ENCODE measurements at places on chromosomes 7 and 10.

GRCh38 chr7:30984359-30985107 lies 20.8 kb downstream of the GHRHR start:
- no peak for DNase-seq

GRCh38 chr7:132092106-132092505 lies 484.2 kb downstream of the PLXNA4 start:
- DNase-seq, result no peak

GRCh38 chr7:15099074-15099473 lies 196.5 kb upstream of the DGKB start:
- no peak for DNase-seq

DNA sequence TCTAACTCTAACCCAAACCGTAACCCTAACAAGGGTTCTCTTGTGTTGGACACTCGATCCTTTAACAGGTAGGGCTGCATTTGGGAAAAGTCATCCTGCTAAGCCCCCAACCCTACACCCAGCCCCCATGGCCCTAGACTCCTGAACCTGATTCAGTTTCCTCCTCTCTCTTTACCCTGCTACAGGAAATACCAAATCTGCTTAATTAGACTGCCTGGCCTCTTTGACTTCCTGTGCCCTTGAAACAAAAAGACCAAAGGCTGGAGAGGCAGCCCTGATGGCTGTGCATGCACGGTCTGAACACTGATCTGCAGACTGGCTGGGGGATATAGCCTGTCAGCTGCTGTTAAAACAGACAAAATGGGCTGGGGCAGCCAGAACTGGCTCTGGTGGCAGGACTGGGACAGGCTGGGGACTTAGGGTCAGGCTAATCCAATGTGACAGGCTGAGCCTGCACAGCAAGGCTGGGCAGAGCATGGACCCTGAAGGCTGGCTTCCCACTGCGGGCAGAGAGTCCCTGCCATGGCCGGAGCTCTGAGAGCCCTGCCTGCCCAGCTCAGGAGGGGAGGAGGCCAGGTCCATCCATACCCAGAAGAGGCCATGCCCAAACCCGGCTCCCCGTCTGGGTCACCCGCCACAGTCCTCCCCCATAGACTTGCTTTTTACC lies 51.0 kb upstream of the MSMB start:
- DNase-seq, result no peak

DNA sequence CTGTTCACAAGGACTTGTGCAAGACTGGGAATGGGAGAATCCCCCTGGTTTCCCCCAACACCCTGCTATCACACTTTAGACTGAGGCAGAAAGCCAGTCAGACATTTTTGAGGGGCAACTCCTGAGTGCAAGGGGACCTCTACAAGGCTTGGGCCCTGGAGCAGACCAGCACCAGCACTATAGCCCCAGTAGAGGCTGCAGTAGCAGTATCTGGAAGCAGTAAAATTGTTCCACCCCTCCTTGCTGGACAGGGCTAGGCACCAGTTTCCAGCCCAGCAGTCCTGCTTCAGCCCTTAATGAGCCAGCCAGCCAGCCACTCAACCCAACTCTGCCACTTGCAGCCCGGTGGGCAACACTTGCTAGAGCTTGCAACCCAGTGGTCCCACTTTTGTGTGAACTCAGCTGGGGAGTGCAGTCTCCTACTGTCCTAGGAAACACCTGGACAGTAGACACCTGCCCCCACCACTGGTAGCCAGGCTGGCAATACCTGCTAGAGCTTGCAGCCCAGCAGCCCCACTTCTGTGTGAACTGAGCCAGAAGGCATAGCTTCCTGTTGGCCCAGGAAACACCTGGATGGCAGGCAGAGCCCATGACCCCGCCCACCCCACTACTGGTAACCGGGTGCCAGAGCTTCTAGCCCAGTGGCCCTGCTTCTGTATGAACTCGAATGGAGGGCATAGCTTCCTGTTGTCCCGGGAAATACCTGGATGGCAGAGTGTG lies 65.0 kb downstream of the FBXL13 start:
- no peak for DNase-seq

DNA sequence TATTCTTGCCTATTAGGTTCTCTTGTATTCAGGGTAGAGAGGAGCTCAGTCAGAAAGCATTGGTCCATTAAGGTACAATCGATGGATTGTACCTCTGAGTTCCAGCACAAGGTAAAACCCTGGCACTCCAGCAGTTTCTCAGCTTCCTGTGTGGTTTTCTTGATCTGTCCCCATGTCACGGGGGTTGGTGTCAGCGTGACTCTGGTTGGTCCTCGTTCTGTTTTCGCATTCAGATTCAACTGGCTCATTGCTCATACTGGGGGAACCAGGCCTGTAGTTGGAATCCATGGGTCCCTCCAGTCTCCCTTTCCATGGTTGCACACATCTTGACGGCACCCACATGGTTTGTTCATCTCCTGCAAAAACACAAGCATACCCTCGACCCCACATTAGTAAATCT lies 32.7 kb upstream of the RASGEF1A start:
- no peak for DNase-seq

GRCh38 chr10:49165821-49166483 lies 22.2 kb downstream of the TMEM273 start:
- no peak for DNase-seq

GRCh38 chr10:65754112-65754511 lies 1171.7 kb upstream of the LRRTM3 start:
- no peak for DNase-seq

- no peak for DNase-seq
These were observed 65.5 kb downstream of the CPVL start for GRCh38 chr7:29080803-29081202.

DNA sequence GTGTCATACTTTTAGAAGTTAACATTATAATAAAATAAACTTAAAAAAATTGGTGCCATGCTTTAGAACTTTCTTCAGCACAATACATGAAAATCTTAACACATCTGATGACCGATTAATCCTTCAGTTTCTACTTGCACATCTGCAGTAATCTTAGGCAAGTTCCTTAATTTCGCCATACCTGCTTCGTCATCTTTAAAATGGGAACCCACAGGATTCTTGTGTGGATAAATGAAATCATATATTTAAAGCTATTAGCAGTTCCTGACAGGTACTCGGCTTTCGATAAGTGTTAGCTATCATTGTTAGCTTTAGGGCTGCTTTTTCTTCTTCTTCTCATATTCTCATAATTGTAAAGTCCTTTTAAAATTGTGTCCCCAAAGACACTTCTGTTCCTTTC lies 907 bp upstream of the VPS50 start:
- DNase-seq, result no peak

DNA sequence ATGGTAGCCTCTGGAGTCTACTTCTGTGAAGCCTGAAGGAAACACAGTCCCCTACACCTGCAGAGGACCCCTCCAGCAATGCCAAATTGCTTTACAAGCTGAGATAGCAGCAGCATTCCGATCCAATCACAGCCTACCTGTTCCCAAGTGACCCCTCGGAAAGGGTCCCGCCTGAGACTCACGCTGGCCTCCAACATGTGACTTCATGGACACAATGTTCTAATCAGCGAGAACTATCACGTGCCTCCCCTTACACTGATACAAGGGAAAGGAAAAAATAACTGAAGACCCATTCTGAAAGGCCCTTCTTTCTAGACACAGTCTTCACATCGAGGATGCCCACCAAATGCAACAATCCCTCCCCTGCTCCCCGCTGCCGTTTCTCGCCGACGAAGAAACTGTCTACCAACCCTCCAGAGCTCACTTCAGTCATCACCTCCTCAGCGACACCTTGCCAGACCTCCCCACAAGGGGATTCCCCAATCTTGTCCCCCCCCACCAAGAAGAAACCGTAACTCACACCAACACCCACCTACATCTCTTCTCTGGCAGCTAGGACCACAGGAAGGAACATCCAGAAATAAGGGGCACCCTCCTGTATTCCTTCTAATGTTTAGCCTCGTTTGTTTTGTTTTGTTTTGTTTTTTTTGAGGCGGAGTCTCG lies 1.8 kb downstream of the SNX8 start:
- no peak for DNase-seq

DNA sequence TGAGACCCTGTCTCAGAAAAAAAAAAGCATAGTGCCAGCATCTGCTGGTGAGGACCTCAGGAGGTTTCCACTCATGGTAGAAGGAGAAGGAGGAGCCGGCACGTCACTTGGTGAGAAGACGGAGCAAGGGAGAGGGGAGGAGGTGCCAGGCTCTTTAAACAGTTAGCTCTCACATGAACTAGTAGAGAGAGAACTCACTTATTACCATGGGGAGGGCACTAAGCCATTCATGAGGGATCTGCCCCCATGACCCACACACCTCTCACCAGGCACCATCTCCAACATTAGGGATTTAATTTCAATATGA lies 62.9 kb upstream of the VKORC1L1 start:
- no peak for DNase-seq

DNA sequence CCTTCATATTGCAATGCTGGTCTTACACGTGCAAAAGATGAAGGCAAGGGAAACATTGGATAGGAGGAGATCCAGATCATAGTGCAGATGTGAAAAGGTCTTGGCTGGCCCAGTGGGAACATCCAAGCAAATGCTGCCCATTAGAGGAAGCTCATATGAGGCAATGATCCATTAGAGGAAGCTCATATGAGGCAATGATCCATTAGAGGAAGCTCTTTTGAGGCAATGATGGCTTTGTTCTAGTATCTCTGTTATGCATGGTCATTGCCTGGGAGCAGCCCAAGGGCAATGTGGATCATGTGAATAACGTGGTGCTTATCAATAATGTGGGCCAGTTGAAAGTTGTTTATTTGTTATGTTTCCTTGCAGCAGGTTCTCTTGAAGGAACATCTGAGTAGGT lies 37.8 kb downstream of the STEAP4 start:
- no peak for DNase-seq

DNA sequence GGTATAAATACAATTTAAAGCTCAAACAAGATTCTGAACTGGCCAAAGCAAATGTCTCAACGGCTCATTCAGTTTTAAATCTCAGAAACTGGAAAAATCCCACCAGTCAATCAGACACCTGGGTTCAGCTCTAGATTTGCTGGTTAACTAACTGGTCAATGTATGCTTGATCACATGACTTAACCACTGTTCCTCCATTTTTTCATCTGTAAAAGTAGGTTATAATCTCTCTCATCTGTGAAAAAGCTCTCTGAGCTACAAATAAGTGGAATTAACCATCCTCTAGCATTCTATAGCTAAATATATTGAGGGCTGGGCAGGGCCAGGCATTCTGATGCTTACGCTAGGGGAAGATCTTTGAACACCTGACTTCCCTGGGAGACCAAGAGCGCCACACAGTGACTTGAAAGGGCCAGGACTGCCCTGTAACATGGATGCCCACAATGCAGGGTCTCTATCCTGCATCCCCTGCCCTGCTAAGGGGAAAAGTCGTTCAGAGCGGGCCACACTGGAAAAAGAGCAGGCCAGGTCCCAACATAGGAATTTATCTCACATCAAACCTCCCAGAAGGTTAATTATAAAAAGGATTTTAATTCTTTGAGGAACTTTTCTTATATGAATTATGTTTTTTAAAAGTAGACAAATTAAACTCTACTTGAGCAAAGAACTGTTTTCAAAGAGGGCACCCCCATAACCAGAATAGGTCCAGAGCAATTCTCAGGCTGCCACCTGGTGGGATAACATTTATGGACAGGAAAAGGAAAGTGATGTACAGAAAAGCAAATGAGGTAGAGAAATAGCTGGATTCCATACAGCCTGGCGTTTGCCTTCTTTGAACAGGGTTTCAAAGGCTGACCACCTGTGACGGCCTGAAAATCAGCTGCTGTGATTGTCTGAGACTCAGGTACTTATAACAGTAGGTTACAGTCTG lies 1.8 kb downstream of the RP9 start:
- DNase-seq, result no peak

All from non-pigmented ciliary epithelial cell (primary cell).